ENCODE measurements at places on chromosomes 1 and 21.
A peak's percentile ranks its signal among the peaks of the same experiment; 100 is the strongest.

DNA sequence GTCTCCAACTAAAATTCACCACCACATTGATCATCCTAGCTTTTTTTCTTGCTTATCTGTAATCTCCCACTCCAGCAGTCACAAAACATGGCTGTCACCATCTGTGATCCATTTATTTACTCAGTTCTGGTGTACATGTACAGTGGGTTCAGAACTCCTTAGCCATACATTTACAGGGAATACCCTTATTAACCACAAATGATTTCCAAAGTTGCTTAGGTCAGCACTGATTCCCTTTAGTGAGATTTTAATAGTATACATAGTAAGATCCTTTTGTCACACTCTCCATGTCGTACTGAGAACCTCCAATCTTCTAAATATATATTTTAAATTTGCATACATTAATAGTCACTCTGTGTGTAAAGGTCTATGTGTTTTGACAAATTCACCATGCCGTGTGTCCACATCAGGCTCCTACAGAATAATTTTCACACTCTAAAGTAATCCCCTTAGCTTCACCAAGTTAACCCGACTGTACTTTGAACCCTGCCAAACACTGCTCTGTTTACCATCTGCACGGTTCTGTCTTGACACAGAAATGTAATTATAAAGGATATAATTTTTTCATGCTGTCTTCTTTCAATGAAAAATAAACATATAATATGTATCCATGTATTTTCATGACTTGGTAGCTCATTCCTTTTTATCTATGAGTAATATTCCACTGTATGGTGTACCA lies 473.6 kb upstream of the ZP4 start:
- DNase-seq: no peak

GRCh38 chr1:55869065-55869464 lies 653.9 kb upstream of the USP24 start:
- no peak for DNase-seq

- no peak for DNase-seq
These were observed 146.6 kb downstream of the FAM78B start for GRCh38 chr1:166020210-166020609.

DNA sequence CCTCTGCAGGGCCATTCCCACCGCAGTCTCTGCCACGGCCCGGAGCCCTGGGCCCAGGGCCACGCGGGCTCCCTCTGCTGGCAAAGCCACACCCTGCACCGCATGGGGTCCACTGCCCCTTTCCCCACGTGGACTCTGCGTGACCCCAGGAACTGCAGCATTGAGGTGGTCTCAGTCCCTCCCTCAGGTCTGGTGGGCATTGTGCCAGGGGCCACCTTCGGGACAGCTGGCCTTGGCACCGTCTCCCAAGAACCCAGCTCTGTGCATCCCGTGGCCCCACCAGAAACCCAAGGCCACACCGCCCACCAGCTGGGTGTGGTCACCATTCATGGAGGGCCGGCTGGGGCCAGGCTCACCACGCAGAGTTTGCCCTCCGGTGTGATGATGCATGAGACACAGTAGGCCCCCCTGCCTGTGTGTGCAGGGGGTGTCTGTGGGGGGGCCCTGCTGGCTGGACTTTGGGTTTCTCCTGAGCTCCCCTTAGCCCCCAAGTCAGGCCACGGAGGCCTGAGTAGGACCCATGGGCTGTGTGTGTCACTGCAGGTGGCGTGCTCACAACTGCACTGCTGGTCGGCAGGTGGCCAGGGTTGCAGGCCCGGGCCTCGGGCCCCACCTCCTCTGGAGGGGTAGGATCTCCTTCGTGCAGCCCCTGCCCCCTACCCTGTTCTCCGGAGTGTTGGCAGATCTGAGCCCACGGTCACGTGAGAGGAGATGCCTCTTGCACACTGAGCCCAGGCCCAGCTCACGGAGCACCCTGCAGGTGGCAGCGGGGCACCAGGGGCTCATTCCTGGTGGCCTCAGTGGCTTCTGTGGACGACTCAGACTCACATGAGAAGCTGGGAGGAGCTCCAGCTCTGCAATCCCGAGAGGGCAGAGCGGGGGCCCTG lies 5.8 kb downstream of the VWA1 start:
- peak; percentile 22 for DNase-seq

DNA sequence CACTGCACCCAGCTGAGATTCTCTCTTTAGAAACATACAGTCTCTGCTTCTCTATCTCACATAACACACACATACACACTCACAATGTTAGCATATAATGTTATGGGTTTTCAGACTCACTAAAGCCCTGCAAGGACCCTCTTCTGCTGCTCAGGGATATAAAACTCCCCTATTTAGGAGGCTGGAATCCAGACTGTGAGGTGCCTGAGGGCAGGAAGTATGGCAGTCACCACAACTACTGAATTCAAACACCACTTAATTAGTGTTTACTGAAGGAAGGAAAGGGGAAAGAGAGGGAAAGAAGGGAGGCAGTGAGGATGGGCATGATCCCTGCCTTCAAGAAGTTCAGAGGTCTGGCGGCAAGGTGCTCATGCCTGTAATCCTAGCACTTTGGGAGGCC lies 7.8 kb upstream of the CDK18 start:
- DNase-seq: no peak

DNA sequence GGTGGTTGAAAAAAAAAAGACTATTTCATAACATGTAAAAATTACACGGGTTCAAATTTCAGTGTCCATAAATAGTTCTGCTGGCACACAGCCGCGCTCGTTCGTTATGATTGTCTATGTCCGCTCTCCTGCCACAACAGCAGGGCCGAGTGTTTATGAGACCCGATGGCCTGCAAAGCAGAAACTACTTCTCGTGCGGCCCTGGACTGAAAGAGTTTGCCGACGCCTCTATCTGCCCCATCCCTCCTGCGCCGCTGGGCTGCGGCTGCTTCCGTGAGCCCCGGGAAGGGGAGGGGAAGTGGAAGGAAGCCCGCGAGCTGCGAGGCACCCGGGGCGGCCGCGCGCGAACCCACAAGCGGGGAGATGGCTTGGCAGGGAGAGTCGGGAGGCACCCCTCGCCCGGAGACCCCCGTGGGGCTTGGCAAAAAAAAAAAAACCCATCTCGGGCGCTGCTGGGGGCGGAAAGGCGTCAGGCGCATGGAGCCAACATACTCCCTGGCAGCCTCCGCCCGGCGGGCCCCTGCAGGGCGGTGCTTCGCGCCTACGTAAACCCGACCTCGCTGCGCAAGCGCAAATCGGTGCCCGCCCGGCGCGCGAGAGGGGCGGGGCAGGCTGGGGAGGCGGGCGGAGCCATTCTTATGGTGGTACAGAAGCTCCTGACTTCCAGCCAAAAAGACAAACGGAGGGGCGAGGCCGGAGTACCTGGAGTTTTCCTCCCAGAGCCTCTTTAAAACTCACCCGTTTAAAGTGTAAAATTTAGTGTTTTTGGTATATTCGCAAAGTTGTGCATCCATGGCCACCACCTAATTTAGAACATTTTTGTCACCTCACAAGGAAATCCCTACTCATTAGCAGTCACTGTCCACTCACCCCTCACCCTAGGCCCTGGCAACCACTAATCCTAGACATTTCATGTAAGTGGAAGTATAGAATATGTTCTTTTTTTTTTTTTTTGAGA lies 8.3 kb downstream of the SLC27A3 start:
- peak; percentile 85 for DNase-seq

DNA sequence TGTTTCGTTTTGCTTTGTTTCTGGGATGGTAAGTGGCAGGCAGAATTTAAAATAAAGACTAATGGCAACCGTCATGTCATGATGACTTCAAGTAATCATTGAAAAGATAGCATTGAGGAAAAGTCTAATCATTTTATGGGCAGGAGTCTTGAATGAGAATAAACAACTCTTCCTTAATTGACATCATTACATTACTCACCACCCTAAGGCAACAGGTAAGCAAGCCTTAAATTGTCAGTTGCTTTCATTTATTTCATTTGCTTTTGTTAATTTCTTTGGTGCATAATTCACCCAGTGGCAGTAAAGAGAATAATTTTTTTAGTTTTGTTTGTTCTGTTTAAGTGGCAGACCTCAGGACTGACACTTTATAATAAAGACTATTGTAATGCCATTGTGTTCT lies 669.0 kb downstream of the RWDD3 start:
- no peak for DNase-seq

DNA sequence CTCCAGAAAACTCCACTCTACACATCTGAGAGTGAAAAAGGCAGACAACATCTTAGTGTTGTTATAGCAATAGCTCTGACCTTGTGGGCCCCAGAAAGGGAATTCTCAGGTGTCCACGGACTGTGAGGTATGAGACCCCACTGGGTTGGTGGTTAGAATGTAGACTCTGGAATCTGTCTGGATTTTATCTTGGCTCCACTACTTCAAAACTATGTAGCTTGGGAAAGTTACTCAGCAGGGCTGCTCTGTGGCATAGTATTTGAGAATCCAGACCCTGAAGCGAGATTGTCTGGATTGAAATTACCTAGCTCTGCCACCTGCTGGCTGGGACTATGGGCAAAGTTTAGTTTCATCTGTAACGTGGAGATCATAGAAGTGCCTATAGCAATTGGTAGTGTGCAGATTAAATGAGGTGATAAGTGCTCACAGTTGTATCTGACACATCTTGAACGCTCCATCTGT lies 25.8 kb downstream of the PRDM2 start:
- no peak for DNase-seq

DNA sequence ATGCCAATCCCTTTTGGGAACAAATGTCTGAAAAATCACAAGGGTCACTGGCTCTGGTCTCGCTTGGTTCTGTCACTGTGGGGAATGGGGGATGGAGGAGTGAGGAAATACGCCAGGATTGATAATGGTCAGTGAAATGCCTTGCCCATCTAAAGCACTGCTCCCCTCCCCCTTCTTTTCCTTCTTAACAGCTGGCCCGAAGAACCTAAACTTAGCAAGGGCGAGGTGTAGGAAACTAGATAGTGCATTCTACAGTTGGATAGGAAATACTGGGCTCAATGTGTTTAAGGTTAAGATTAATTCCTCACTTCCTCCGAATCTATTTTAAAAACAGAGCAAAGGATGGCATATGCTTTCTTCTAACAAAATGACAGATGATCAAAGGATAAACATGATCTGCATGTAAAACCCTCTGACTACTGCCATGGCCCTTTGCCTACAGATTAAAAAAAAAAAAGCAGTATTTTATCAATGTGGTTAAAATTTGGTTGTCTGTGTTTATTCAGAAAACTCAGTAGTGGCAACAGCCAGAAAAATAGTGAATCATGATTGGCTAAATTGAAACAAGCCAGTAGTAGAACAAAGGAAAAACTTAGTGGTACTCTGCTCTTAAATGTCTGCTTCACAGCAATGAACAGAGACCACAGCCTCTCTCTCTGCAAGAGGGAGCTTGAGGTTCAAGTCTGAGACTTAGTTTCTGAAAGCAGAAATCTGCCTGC lies 86.1 kb upstream of the VAV3 start:
- no peak for DNase-seq

GRCh38 chr1:21520899-21521716 lies 11.9 kb downstream of the ALPL start:
- no peak for DNase-seq

DNA sequence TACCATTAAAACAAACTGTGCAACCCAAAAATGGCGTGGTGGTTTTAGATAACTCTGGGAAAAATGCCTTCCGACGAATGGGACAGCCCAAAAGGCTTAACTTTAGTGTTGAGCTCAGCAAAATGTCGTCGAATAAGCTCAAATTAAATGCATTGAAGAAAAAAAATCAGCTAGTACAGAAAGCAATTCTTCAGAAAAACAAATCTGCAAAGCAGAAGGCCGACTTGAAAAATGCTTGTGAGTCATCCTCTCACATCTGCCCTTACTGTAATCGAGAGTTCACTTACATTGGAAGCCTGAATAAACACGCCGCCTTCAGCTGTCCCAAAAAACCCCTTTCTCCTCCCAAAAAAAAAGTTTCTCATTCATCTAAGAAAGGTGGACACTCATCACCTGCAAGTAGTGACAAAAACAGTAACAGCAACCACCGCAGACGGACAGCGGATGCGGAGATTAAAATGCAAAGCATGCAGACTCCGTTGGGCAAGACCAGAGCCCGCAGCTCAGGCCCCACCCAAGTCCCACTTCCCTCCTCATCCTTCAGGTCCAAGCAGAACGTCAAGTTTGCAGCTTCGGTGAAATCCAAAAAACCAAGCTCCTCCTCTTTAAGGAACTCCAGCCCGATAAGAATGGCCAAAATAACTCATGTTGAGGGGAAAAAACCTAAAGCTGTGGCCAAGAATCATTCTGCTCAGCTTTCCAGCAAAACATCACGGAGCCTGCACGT lies 82.1 kb downstream of the PRDM2 start:
- no peak for DNase-seq

DNA sequence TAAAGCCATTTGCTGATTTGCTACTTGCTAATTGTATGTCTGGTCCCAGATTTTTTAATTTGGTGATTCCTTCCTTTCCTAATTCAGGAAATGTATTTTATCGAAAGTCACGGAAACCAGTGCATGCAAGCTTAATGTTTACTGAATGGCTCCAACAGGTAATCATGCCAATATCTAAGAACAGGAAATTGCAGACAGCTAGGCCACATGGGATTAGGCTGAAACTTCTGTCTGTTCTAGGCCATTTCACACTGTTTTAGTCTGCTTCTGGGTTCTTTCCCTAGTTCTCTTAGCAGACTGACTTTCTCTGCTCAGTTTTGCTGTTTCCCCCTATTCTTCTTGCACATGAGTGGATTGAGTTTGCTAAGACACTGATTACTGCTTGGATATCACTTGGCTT lies 111.4 kb downstream of the NTNG1 start:
- no peak for DNase-seq

All from stimulated activated CD4-positive, alpha-beta T cell treated with anti-CD3 and anti-CD28 coated beads, Interleukin-15, amount 100 ng/mL, for 1 hour (primary cell).